Activated CD8-positive, alpha-beta T cell treated with anti-CD3 and anti-CD28 coated beads for 36 hours (primary cell): ENCODE measurements at places on chromosomes 5 and 9. TPM values are rescaled to one million over a fixed set of nuclear protein-coding genes. Genes with fewer than 3 reads are reported as not detected.

FAM78A gene
- total RNA-seq: 39.8 TPM

PCDHGB1 gene
- total RNA-seq: not detected

DNA sequence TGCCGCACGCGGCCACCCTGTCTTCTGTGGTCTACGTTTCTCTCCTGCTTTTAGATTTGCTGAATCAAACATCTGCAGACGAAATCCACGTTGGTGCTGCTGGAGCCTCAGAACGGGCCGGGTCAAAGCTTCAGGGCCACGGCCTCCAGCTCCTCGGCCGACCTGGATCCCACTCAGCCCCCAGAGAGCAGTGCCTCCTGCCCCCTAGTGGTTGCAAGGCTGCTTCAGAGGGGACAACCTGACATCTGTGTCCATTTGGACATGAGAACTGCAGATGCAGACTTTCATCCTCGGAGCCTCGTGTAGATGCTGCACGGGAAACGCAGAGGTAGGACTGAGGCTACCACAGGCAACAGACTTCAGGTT, 23.0 kb upstream of the SLC6A3 start:
- no peak overlapping the region for H3K27ac ChIP-seq
- H3K27me3 ChIP-seq: no peaks in the 10 kb centered on the region
- H3K4me3 ChIP-seq: no peak overlapping the region
- no peaks in the 10 kb centered on the region for H3K4me1 ChIP-seq

DNA sequence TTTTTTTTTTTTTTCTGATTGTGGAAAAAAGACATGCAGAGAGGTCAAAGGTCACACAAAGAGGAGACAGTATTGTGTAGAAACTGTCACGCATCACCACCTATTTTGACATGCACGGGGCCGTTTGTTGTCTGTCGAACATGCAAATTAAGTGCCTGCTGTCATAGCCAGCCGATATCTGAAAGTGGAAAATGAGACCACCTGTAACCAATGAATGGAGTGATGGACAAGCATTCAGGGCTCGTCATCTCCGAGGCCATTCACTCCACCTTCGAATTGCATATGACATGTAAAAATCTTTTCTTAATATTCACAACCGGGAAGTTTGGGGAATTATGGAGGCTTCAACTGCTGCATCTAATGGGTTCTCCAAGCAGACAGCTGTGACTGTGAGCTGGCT, 512.2 kb upstream of the ADAMTS16 start:
- H3K4me3 ChIP-seq: no peak overlapping the region
- H3K4me1 ChIP-seq: no peaks in the 10 kb centered on the region
- H3K36me3 ChIP-seq: no peaks in the 10 kb centered on the region

GRCh38 chr5:142998316-142999020, 228.3 kb downstream of the ARHGAP26 start:
- no peak for DNase-seq
- H3K4me1 ChIP-seq: peaks cover 74% of the 10 kb centered on the region
- H3K27ac ChIP-seq: peak overlapping the region; percentile 76
- H3K4me3 ChIP-seq: no peak overlapping the region

KCNV2 gene
- total RNA-seq: not detected

GRCh38 chr9:127965953-127966352, 14.8 kb downstream of the EEIG1 start:
- DNase-seq: no peak
- peak overlapping the region; percentile 99 for H3K27ac ChIP-seq
- no peaks in the 10 kb centered on the region for H3K27me3 ChIP-seq
- H3K36me3 ChIP-seq: peaks cover 30% of the 10 kb centered on the region
- H3K4me3 ChIP-seq: peak overlapping the region; percentile 79
- H3K4me1 ChIP-seq: peaks cover 97% of the 10 kb centered on the region

PTPN3 gene
- 1.3 TPM for total RNA-seq

DNA sequence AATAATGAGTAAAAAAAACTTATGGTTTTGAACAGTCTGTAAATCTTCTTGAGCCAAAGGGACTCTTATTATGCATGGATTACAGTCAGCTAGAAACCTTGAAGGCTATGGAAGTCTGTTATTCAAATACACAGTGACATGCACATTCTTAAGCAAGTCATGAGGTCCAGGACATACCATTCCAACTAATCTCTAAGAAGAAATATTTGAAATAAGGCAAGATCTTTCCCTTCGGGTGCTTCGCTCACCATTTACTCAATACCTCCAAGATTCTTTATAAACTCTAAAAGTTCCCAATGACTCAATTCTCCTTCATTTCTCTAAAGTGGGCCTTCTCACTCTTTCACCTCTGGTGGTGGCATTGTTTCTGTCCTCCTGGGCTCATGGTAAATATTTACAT, 811.0 kb downstream of the NR2F1-AS1 start:
- no peaks in the 10 kb centered on the region for H3K27me3 ChIP-seq
- no peak overlapping the region for H3K4me3 ChIP-seq
- no peak for DNase-seq
- no peaks in the 10 kb centered on the region for H3K36me3 ChIP-seq
- no peaks in the 10 kb centered on the region for H3K4me1 ChIP-seq

GRCh38 chr5:113115061-113115460, 138.5 kb downstream of the DCP2 start:
- H3K4me3 ChIP-seq: no peak overlapping the region
- H3K4me1 ChIP-seq: no peaks in the 10 kb centered on the region
- no peak overlapping the region for H3K27ac ChIP-seq
- H3K27me3 ChIP-seq: no peaks in the 10 kb centered on the region
- no peaks in the 10 kb centered on the region for H3K36me3 ChIP-seq
- no peak for DNase-seq

DNA sequence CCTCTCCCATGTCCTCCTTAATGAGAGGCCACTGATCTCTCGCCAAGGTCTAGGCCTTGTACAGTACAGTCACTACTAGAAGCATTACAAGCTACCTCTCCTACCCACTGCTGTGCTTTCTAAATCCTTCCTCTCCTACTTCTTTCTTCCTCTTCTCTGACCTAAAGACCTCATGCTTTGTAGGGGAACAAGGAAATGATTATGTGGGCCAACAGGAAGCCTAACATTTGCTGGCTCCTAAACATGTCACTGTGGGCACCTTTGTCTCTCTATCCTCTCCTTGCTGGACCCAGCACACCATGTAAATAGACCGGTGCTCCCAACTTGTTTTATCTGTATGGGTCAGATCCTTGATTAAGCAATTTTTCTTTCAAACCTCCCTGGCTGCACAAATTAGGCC, 16.7 kb downstream of the SLC28A3 start:
- no peak for DNase-seq
- H3K27me3 ChIP-seq: peaks cover 6% of the 10 kb centered on the region
- H3K27ac ChIP-seq: no peak overlapping the region
- no peak overlapping the region for H3K4me3 ChIP-seq

WDR41 gene
- 27.4 TPM for total RNA-seq

DNA sequence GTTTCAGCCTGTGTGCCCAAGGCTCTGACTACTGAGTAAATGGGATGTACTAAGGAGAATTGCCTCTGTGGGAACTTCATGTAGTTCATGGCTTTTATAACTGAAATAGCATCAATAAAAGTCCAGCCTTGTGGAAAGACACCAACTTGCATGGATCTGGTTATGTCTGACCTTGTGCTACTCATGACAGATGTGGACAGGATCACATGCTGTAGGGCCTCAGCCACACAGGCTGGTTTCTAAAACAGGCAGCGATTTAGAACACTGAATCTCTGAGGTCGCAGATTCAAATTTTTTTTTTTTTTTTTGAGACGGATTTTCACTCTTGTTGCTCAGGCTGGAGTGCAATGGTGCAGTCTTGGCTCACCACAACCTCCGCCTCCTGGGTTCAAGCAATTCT, 66.5 kb upstream of the SPIN1 start:
- DNase-seq: no peak
- H3K4me3 ChIP-seq: no peak overlapping the region
- H3K36me3 ChIP-seq: no peaks in the 10 kb centered on the region
- H3K4me1 ChIP-seq: peaks cover 31% of the 10 kb centered on the region
- peak overlapping the region; percentile 55 for H3K27ac ChIP-seq
- H3K27me3 ChIP-seq: no peaks in the 10 kb centered on the region

GRCh38 chr5:171667341-171668096, 118.1 kb upstream of the SMIM23 start:
- H3K36me3 ChIP-seq: no peaks in the 10 kb centered on the region
- H3K27ac ChIP-seq: no peak overlapping the region
- no peak for DNase-seq
- H3K4me3 ChIP-seq: no peak overlapping the region
- no peaks in the 10 kb centered on the region for H3K4me1 ChIP-seq
- no peaks in the 10 kb centered on the region for H3K27me3 ChIP-seq

GRCh38 chr5:33854733-33855151, 37.0 kb downstream of the ADAMTS12 start:
- DNase-seq: no peak
- H3K4me3 ChIP-seq: no peak overlapping the region
- H3K27ac ChIP-seq: no peak overlapping the region

PROB1 gene
- total RNA-seq: 3.9 TPM

GRCh38 chr5:137819766-137820165, 47.9 kb upstream of the MYOT start:
- H3K4me1 ChIP-seq: no peaks in the 10 kb centered on the region
- H3K4me3 ChIP-seq: no peak overlapping the region
- H3K36me3 ChIP-seq: peaks cover 1% of the 10 kb centered on the region
- H3K27ac ChIP-seq: no peak overlapping the region
- no peaks in the 10 kb centered on the region for H3K27me3 ChIP-seq
- no peak for DNase-seq

DNA sequence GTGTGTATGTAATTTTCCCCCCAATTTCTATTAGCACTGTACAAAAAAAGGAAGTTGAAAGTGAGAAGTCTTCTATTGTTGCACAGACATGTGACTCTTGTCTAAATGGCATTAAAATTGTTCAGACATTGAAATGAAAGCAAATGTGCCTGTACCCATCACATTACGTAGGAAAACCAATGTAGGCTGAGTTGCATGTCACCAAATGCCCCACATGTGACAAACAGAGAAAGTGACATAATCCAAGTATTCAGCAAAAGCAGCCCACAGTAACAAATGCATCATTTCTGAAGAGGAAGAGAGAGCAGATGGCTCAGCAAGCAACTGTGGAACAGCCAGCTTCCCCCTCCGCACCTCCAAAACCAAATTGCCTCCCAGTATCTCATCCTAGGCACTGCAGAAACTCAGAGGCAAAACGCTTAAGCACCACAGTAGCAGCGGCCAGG, 161.5 kb upstream of the NR4A3 start:
- peaks cover 5% of the 10 kb centered on the region for H3K4me1 ChIP-seq
- H3K36me3 ChIP-seq: no peaks in the 10 kb centered on the region
- H3K4me3 ChIP-seq: no peak overlapping the region

GRCh38 chr9:98236901-98237487, 18.5 kb downstream of the TBC1D2 start:
- H3K4me3 ChIP-seq: no peak overlapping the region
- H3K36me3 ChIP-seq: no peaks in the 10 kb centered on the region
- H3K27me3 ChIP-seq: no peaks in the 10 kb centered on the region
- no peaks in the 10 kb centered on the region for H3K4me1 ChIP-seq

DNA sequence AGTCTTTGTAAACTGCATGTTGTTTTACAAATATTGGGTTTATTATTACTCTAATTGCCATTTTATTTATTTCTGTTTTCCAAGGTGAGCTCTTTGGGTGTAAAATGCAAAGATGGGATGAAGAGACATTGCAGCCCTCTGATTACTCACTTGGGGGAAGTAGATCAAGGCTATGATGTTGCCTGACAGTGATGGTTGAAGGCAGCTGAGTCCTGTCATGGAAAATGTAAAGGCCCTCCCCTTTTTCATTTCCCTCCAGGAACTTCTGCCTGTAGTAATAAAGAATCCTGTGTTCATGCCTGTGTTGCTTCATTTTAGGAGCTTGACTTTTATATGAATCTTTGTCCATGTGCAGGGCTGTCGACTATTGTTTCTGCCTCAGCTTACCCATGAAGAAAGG, 605.4 kb upstream of the CLINT1 start:
- H3K27me3 ChIP-seq: no peaks in the 10 kb centered on the region
- H3K36me3 ChIP-seq: no peaks in the 10 kb centered on the region
- DNase-seq: no peak
- H3K4me1 ChIP-seq: peaks cover 16% of the 10 kb centered on the region

GRCh38 chr9:137077010-137077747, at the start of gene UAP1L1:
TSS of gene UAP1L1 (plus strand) at chr9:137077517. CDS start at chr9:137077533, 16 bp downstream.
- H3K4me1 ChIP-seq: peaks cover 7% of the 10 kb centered on the region
- H3K4me3 ChIP-seq: peak within 1 kb of the TSS; percentile 79
- H3K27me3 ChIP-seq: no peaks in the 10 kb centered on the region
- H3K27ac ChIP-seq: peak within 1 kb of the TSS; percentile 71
- peaks cover 16% of the 10 kb centered on the region for H3K36me3 ChIP-seq

SNAPC4 gene
- total RNA-seq: 15.5 TPM

- DNase-seq: no peak
- H3K27me3 ChIP-seq: no peaks in the 10 kb centered on the region
- H3K4me3 ChIP-seq: no peak overlapping the region
- no peaks in the 10 kb centered on the region for H3K36me3 ChIP-seq
Observed at GRCh38 chr5:117803533-117803932, 1184.8 kb downstream of the DTWD2 start.

PCDHB12 gene
- not detected for total RNA-seq

DNA sequence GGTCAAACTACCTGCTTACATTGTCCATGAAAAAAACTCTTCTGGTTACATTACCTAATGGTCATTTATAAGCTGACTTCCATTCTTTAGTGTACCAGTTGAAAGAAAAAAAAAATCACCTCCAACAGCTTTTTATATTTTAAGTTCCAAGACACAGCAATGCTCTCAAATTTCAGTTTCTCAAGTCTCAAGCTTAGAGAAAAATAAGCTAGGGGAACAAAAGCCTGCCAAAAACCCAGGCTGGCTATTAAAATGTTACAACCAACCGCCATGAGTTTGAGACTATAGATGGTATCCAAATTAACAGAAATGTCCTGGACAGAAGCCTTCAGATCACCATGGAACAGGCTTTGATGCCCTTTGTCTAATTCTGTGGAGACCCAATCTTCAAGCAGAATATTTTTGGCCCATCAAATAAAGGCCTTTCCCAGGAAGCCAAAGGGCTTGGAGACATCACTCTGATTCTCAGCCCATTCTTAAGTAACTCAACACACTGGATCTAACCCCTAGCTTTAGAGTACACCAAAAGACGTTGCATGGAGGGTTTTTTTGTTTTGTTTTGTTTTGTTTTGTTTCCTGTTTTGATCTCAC, 343.7 kb downstream of the GLIS3 start:
- no peaks in the 10 kb centered on the region for H3K36me3 ChIP-seq
- peaks cover 2% of the 10 kb centered on the region for H3K27me3 ChIP-seq
- no peak overlapping the region for H3K27ac ChIP-seq
- no peak for DNase-seq

CTXN3 gene
- not detected for total RNA-seq

C9orf153 gene
- 0.16 TPM for total RNA-seq

CBY3 gene
- total RNA-seq: 0.47 TPM

DNA sequence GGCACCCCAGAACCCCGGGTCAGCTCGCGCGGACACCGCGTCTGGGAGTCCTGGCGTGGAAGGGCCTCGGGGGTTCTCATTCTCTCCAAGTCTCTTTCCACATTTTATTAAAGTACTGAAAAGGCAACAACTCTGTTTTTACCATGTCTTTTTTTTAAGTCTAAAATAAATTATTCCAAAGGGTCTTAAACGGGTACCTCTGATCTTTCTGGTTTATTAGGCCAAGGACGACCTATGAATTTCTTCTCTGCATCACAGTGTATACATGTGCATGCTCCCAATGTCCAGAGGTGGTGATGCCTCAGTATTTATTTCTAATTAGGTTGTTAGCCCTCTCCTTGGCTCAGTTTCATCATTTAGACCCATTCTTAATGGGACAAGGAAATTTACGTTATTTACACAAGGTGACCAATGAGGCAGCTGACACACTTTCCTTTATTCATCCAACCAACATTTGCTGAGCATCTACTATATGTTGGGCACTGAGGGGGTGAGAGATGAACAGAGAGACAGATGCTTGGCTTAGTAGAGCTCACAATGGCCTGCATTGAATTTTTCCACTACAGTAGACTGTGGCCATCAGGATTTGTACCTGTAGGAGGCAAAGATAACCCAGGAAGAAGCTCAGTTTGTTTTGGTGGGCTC, 7.6 kb upstream of the OTP start:
- DNase-seq: no peak
- H3K27me3 ChIP-seq: peaks cover 74% of the 10 kb centered on the region
- peak overlapping the region; percentile 2 for H3K4me3 ChIP-seq
- peaks cover 18% of the 10 kb centered on the region for H3K4me1 ChIP-seq
- no peak overlapping the region for H3K27ac ChIP-seq

PPIP5K2 gene
- total RNA-seq: 59.5 TPM

HRCT1 gene
- total RNA-seq: not detected
